ENCODE measurements at places on chromosomes 6 and 20. TPM values are rescaled to one million over a fixed set of nuclear protein-coding genes. Genes with fewer than 3 reads are reported as not detected.

Gene DYNLT2
- total RNA-seq, result 0.99 TPM

Gene TSBP1
- not detected for total RNA-seq

Gene UBD
- 0.66 TPM for total RNA-seq

Gene OPRM1
- not detected for total RNA-seq

Gene FNDC1
- 0.17 TPM for total RNA-seq

Gene RAET1E
- 2.2 TPM for total RNA-seq

Data from smooth muscle cell of trachea (primary cell).